ENCODE measurements at places on chromosomes 3 and 15.

- no peak for DNase-seq
Observed at GRCh38 chr3:70177881-70178645, 134.4 kb downstream of the MDFIC2 start.

- DNase-seq: no peak
Observed at GRCh38 chr15:41004490-41004889, 51.2 kb downstream of the CHAC1 start.

DNA sequence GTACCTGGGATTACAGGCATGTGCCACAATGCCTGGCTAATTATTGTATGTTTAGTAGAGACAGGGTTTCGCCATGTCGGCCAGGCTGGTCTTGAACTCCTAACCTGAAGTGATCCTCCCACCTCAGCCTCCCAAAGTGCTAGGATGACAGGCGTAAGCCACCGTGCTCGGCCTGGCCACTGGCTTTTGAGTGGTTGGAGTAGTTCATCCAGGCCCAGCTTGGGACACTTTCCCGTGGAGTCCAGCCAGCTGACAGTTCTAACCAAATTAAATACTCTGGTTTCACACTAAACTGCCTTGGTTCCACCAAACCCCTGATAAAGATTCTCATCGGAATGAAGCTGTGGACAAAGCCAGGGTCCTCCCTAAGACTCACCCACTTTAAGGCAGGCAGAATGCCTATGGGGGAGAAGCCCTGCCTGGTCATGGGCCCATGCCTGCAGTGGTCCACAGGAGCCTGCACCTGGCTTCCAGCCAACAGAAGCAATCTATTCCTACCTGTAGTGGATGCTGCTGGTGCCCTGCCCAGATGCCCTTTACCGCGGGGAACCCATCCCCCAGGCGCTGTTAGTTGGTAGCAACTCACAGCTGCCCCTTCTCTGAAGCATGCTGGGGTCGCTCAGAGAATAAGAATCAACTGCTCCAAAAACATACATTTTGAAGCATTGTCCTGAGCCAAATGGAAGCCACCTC is 5.2 kb upstream of the SLC28A1 start:
- DNase-seq: no peak

DNA sequence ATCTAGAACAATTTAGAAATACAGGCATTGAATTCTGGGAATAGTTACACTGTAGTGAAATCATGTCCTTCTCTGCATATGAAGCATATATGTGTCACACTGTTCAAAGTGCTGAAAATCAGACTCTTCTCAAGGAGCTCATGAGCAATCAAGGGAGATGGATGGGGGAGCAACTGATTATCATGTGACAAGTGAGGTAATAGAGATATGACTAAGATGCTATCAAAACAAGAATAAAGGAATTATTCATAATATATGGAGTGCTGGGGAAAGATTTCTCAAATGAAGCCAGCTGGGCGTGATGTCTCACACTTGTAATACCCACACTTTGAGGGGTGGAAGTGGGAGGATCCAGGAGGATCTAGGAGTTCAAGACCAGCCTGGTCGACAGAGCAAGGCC is 74.9 kb upstream of the CHRNB4 start:
- DNase-seq: no peak

DNA sequence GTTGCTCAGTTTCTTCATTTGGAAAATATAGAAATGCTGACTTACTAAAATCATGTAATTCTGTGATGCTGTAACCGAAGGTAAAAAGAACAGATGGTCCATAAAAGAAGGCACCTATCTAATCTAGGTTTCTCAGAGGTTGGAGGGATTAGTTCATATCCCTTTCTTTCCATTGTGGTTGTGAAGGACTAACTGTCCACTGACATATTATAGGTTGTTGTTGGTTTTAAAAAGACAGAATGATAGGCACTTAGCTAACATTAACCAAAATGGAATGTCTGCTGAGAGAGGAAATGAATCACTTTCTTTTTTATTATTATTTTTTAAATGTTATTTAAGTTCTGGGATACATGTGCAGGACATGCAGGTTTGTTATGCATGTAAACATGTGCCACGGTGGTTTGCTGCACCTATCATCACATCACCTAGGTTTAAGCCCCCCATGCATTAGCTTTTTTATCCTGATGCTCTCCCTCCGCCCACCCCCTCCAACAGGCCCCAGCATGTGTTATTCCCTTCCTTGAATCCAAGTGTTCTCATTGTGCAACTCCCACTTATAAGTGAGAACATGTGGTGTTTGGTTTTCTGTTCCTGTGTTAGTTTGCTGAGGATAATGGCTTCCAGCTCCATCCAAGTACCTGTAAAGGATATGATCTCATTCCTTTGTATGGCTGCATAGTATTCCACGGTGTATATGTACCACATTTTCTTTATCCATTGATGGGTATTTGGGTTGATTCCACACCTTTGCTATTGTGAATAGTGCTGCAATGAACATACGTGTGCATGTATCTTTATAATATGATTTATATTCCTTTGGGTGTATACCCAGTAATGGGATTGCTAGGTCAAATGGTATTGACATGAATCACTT is 45.8 kb downstream of the ALDH1A2 start:
- no peak for DNase-seq

- no peak for DNase-seq
Observed at GRCh38 chr3:164533275-164533674, 545.0 kb downstream of the SI start.

- no peak for DNase-seq
Observed at GRCh38 chr3:122200661-122201060, 17.2 kb downstream of the CASR start.

- no peak for DNase-seq
Observed at GRCh38 chr3:46242120-46242519, at the start of gene CCR3. CCR3 (plus strand) TSS chr3:46242460; CDS start chr3:46265159, 22,699 bp downstream.

- DNase-seq: no peak
Observed at GRCh38 chr15:38547255-38547997, 17.2 kb downstream of the RASGRP1 start.

DNA sequence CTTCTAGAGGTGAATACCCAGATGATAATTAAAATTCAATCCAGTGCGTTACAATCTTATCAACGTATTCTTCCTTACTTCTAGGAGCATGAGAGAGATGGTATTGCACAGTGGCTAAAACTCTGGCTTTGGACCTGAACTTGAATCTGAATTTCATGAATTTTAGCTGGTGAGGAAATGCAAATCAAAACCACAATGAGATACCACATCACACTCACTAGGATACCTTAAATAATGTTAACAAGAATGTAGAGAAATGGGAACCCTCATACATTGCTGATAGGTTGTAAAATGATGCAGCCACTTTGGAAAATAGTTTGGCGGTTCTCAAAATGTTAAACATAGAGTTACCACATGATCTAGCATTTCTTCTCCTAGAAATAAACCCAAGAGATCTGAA is 47.1 kb upstream of the TSC22D2 start:
- DNase-seq: no peak

DNA sequence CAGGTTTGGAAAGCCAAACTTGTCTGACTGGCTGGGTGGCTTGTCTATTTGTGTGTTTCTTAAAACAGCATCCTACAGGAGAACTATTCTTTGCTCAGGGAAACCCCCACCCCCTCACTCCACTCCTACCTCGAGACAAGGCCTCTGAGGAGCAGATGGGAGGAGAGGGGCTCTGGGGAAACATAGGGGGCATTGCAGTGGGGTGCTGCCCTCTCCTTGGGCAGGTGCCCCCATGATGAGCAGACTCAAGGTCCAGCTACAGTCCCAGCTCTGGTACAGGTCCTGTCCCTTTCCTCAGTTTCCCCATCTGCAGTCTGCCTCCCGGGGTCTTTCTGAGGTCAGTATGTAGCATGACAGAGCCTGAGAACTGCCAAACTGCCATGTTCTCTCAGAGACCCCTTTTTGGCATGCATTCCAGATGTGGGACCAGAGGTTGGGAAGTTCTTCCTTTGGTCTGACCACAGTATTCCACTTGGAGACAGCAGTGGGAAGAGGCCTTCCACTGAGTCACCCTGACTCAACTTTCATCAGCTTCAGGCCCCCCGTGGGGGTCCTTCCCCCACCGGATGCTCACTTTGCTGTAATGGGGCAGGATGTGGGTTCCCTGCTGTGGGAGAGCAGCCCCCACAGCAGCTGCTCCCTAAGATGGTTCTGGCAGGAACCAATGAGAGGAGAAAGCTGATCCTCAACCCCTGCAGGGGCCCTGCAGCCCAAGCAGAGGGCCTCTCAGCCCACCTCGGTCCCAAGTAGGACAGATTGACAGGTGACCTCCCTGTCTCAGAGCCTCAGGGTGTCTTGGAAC is 32.3 kb upstream of the CYP11A1 start:
- no peak for DNase-seq

GRCh38 chr15:91983729-91984340 is 130.3 kb downstream of the SLCO3A1 start:
- DNase-seq: no peak

DNA sequence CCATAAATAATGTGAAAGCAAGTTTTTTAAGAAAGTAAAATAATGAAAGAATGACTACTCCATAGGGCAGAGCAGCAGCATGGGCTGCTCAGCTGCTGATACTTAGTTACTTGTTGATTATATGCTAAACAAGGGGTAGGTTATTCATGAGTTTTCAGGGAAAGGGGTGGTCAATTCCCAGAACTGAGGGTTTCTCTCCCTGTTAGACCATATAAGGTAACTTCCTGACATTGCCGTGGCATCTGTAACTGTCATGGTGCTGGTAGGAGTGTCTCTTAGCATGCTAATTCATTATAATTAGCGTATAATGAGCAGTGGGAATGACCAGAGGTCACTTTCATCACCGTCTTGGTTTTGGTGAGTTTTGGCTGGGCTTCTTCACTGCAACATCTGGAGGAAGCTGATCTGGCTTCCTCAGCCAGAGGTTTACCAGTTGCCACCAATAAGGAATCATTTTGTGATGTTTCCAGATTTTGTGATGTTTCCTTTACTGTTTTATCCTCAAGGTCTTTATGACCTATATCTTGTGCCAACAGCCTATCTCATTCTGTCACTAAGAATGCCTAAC is 121.8 kb upstream of the CHL1 start:
- DNase-seq: no peak

DNA sequence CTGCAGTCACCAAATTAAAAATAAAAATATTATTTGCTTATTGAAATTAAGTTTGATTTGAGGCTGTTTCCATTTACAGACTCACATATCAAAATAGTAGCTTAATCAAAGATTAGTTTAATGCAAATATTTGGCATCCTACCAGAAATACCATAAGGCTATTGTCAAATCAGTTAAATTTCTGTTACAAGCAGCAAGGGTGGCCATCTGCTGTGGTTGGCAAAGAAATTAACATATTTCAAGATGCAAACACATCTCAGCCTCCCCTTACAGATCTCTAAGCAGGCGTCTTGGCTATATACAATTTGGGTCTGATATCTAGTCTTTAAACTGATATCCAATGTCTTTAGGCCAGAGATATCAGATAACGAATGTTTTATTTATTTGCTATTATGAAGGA is 83.2 kb upstream of the NEDD4 start:
- no peak for DNase-seq

DNA sequence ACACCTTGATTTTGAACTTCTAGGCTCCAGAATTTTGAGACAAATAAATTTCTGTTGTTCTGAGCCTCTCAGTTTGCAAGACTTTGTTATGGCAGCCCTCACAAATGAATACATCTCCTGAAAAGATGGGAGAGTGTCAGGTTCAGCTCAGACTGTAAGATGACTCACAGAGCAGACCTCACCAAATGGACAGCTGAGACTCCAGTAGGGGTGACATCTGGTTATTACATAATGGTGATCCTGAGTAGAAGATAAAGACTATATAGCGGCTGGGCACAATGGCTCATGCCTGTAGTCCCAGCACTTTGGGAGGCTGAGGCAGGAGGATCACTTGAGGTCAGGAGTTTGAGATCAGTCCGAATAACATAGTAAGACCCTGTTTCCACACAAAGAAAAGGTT is 26.2 kb upstream of the MTMR14 start:
- DNase-seq: no peak

GRCh38 chr15:63491979-63492378 is 12.4 kb upstream of the USP3 start:
- no peak for DNase-seq

GRCh38 chr15:42456531-42456930 is 34.4 kb downstream of the ZNF106 start:
- no peak for DNase-seq

- DNase-seq: no peak
Observed at GRCh38 chr3:28590860-28591259, 242.2 kb upstream of the AZI2 start.

- no peak for DNase-seq
Observed at GRCh38 chr3:50695031-50695430, 20.3 kb downstream of the DOCK3 start.

DNA sequence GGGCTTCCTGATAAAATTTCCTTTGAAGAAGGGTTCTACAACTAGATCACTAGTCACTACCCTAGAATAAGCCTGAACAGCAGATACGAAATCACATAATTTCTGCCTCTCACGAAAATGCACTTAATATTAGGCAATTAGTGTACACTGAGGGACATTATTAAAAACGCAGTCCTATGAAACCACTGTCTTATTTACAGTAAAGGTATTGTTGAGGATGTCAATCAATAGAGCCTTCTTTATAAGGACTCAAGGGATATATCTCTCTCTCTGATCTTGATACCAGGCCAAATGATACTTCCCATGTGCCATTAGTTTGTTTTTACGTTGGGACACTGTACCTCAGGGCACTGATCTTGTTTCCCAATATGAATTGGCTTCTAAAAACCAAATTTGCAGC is 59.6 kb downstream of the ETFA start:
- DNase-seq: no peak

DNA sequence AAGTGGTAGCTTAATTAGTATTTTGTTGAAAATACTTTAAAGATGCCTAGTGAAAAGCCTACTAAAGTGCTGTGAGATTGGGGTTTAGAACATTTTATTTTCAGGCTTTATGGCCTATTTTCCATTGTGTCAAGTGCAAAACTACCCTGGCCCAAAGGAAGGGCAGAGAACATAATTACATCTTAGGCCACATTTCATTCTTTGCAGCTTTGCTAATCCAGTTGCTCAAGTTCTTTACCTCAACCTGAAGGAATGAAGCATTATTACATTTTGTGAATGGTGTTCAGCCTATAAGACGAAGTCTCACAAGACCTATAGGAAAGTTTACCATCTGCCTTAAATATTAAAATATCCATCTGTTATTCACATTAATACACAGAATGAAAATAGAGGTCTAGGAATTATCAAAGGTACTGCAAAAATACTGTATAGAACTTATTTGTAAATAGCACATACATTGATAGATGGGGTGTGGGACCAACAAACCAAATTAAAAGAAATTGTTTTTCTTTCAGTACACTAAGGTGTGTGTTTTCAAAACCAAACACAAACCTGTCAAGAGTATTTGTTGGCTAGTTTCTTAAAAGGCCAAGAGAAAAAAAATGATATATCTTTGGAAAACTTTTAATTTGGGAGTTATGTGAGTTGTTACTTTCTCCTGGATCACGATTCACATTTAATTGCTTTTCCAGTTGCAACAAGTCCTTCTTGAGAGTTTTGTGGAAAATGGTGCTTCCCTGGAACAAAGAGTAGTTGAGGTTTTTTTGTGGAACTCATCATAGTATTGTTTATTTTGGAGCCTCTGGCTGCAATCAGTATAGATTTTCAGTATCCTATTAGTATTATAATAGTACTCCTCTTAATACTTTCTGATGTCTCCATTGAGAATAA is 12.0 kb upstream of the SETD5 start:
- no peak for DNase-seq
